ENCODE measurements at places on chromosomes 3 and 15.

DNA sequence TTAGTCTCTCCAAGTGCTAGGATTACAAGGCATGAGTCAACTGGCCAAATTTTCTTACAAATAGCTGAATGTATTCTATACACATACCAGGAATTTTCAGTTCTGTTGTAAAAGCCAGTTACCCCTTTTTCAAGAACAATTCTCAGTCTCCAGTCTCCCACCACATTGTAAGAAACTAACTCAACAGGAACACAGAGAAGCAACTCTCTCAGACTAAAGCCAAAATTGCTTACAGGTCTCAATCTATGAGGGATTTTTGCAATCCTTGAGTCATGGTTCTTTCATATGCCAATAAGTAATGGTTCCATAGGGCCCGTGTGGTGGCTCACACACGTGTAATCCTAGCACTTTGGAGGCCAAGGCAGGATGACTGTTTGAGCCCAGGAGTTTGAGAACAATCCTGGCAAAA, 8.5 kb downstream of the IP6K2 start:
- no peak for DNase-seq

- no peak for DNase-seq
Observed at GRCh38 chr3:61894988-61895935, 333.9 kb downstream of the PTPRG start.

DNA sequence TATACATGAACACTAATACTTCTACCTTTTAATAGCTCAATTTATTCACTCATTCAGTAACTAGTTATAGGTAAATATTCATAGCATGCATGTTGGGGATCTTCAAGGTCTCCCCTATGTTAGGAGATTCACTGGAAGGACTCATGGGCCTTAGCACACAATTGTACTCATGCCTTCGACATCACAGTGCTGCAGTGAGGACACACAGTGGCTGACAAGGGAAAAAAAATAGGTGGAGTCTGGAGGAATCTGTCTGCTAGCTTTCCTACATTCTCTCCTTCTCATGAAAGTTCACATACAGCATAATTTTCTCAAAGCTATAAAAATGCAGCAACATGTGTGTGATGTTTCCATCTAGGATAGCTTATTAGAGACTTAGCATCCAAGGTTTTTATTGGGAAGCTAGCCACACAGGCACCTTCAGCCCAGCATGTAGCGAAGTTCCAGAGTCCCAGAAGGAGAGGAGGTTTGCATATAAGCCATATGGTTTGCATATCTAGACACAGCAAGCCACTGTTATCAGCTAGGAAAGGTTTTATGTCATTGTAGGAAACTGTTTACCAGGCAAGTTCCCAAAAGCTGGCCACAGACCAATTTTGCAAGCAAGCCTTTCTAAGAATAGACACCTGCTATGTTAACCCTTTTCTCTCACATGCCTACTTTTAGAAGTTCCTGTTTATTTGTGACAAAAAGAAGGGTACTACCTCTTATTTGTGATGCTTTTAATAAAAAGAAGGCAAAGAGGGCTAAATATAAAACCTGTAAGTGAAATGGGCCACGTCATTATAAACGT, 46.4 kb downstream of the MORC1 start:
- no peak for DNase-seq

DNA sequence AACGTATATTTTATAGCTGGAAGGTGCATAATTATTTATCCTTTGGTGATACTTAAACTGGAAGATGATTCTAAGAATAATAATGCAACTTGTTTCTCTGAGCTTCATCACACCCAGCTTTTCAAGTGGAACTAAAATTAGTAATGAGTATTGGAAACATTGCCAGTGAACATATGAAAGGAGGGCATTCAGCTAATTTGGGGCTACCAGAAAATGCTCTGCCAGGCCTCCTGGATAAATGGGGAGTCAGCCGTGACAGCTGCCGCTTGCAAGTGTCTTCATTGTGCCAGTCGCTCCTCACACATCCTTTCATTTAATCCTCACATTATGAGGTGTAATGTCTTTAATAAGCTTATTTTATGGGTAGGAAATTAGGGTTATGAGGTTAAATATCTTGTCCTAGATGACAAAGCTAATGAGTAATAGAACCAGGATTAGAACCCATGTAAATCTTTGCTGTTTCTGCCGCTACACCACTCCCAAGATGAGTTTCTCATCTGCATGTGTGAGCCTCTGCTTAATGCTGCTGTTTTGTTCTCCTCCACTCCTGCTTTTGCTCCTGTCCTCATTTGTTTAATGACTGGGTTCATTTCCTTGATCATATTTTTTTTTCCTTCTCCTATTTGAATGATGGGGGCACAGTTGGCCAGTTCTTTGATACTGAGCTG, 155.7 kb downstream of the PLCL2 start:
- DNase-seq = no peak

DNA sequence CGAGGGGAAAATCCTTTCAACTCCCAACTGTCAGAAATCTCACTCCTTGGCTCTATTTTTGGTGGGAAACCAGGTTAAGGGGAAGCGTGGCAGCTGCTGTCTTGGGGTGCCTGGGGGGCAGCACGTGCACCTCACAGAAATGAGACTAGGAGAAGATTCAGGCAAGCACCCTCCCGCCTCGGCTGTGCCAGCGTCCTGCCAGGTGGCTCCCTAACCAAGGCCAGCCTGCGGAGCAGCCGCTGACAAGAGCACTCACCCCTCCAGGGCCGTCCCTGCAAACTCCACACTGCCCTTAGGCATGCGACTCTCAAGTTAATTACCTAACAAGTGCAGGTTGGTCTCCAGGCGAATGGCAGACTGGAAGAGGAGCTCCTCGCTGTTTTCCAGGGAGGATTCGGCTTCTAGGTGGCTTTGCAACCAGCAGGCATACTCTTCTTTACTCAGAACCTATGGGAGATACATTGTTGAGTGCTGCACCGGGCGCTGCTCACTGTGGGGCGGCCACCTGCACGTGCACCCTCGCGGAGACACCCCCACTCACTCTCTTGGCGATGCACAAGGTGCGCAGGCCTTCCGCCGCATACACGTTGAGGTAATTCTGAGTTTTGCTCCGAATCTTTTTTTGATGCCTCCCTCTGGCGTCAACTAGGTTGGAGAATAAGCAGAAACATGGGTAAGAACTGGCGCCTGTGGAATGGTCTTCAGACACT, 155.3 kb downstream of the ATP10A start:
- DNase-seq = peak; percentile 50

DNA sequence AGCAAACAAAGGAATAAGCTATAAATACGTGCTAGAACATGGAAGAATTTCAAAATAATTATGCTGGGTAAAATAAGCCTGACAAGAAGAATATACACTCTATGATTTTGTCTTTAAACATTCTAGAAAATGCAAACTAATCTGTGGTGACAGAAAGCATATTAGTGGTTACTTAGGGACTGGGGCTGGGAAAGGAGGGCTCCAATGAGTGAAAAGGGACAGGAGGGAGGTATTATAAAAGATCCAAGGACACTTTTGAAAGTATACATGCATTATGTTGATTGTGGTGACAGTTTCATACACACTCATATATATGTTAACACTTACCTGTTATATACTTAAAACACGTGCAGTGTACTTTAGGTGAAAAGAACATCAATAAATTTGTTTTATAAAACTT, 23.0 kb downstream of the MYH15 start:
- no peak for DNase-seq

DNA sequence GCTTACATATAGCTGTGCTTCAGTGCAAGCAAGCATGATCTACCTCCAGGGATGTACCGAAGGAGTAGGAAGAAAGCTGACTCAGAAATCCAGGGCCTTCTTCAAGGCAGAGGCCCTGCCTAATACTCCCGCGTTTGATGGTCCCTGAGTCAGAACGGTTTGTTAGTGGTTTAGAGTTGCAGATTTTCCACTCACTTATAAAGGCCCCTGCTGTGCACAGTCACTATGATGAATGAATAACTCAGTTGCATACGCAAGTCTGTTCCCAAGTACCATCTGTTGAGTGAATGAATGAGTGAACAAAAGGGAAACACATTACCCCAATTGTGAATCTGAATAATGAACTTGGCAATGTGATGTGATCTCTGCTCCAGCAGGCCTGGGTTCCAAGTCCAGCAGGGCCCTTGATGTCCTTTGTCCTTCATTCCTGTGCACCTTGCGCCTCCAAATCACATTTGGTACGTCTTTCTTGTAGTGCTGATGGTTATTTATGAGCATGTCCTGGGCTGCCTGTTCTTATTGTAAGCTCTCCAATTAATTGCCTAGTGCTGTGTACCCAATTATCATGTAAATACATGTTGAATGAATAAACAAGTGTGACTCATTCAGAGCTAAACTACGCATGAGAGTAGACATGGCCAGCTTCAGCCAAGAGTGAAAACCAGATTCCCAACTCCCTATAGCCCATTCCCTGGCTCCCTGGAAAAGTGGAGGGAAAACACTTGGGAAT, 85.3 kb upstream of the LIMD1 start:
- no peak for DNase-seq

GRCh38 chr3:61912158-61912557, 350.8 kb downstream of the PTPRG start:
- no peak for DNase-seq

GRCh38 chr15:58590236-58590635, 158.4 kb downstream of the LIPC start:
- DNase-seq = no peak

- no peak for DNase-seq
Observed at GRCh38 chr15:75455982-75456531, 4.6 kb upstream of the SIN3A start.

- no peak for DNase-seq
Observed at GRCh38 chr3:150680562-150680961, 23.2 kb downstream of the ERICH6 start.

DNA sequence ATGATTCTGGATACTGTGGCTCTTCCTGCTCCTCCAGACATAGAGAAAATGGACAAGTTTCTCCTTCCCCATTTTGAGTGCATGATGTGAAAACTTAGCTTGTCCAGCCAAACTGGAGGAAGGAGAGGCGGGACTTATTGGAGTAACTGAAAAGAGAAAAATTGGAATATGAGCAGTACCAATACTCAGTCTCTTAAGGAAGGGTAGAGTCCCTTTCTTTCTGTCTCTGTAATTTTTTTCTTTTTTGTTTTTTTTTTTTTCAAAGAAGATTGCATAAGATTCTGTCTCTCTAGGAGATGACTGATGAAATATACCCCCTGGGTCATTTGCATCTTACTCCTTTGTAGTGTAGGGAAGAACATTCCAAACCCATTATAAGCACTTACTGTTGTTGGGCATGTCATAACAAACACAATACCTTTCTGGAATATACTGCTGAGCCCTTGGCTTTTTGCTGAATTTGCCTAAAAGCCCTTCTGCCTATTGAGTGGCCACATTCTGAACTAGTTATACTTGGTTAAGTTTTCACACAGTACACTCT, 498.1 kb upstream of the TPRG1 start:
- DNase-seq = no peak

DNA sequence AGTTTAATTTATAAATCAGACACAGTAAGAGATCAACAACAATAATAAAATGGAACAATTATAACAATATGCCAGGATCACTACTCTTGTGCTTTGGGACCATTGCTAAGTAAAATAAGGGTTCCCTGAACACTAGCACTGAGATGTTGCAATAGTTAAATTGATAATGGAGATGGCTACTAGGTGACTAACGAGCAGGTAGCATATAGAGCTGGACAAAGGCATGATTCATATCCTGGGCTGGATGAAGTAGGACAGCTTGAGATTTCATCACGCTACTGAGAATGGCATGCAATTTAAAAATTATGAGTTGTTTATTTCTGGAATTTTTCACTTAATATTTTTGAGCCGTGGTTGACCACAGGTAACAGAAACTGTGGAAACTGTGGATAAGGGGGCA, 20.7 kb upstream of the MYZAP start:
- DNase-seq = no peak

DNA sequence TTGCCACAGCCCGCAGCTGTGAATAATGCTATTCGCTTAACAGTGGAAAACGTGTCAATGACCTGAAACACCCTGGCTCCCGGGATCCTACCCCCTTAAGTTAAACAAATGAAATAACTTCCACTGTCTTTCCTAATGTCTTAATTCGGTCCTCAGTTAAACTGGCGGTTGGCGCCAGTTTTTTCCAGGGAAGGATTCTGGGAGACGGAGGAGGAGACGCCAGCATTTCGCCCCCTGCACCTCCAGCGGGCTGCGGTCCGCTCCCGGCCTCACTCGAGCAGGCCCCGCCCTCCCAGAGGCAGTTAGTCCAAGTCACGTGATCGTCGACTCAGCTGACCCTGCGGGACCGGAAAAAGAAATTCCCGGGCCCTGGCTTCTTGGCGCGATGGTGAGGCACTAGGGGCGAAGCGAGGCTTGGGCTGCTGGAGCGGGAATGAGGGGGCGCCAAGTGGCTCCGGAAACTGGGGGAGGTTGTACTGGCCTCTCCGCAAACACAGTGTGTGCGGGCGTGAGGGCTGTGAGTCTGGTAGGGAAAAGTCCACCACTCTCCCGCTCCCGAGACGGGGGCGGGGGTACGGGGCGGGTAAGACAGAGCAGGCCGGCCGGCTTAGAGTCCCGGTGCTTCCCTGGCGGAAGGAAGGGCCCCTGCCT, at the start of gene COMMD4:
Gene COMMD4 (plus strand): TSS at position 359 of the 651 bp plus-strand sequence. CDS start 27 bp downstream, at position 386.
- peak; percentile 95 for DNase-seq

DNA sequence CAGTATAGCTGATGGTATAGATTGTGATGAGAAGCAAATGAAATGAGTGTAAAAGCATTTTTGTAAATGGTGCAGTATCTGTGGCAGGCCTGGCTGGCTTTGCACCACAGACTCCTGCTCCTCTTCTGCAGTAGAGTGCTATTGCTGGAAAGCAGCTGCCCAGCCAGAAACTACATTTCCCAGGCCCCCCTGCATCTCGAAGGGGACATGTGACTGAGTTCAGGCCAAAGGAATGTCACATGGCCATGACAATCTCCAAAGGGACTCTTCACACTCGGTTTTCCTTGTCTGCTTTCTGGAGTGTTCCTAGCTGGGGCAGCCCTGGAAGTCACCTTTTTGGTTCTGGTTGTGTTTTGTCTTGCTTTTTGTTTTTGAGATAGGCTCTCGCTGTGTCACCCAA, 277.1 kb downstream of the SUCLG2 start:
- DNase-seq = no peak

- DNase-seq = no peak
Observed at GRCh38 chr3:27449530-27450150, 34.5 kb downstream of the SLC4A7 start.

- no peak for DNase-seq
Observed at GRCh38 chr3:4570840-4571621, 77.9 kb downstream of the ITPR1 start.

- DNase-seq = no peak
Observed at GRCh38 chr3:39809181-39809994, at the start of gene MYRIP. Gene MYRIP (plus strand): TSS chr3:39809609. CDS start chr3:39900817, 91,208 bp downstream.

- DNase-seq = no peak
Observed at GRCh38 chr3:132006605-132007204, 28.1 kb downstream of the CPNE4 start.

DNA sequence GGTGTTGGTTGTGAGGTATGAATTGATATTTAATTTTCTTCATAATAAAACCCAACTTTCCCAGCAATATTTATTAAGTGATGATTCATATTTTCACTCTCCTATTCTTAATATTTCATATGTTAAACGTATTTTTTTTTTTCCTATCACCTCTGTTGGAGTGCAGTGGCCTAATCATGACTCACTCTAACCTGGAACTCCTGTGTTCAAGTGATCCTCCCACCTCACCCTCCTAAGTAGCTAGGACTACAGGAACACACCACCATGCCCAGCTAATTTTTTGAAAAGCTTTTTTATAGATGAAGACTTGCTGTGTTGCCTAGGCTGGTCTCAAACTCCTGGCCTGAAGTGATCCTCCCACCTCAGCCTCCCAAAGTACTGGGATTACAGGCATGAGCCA, 8.6 kb downstream of the PARP15 start:
- DNase-seq = no peak

- peak; percentile 17 for DNase-seq
Observed at GRCh38 chr3:10533737-10534023, 28.3 kb upstream of the ATP2B2 start.
